Breast epithelium (tissue), 4 donors: ENCODE measurements at places on chromosomes 13 and 19. TPM values are rescaled to one million over a fixed set of nuclear protein-coding genes. Genes with fewer than 3 reads are reported as not detected.

The LSR gene
- 3.7 TPM for total RNA-seq

The KLHL1 gene
- not detected for total RNA-seq

The CCDC97 gene
- 15.4 TPM for total RNA-seq

The CGB1 gene
- not detected for total RNA-seq

The C5AR2 gene
- 6.6 TPM for total RNA-seq

The OR10H1 gene
- total RNA-seq, result not detected

The CD79A gene
- total RNA-seq, result 2.9 TPM

The CLEC17A gene
- not detected for total RNA-seq

The SPACA4 gene
- total RNA-seq, result not detected

The ZNF665 gene
- total RNA-seq, result 5.8 TPM

The DMRTC2 gene
- total RNA-seq, result not detected

The TRPM4 gene
- total RNA-seq, result 13.1 TPM

The A1BG gene
- 40.6 TPM for total RNA-seq

- no peaks in the 10 kb centered on the region for H3K27me3 ChIP-seq
- no peaks in the 10 kb centered on the region for H3K4me1 ChIP-seq
- H3K36me3 ChIP-seq, result no peaks in the 10 kb centered on the region
- no peak for DNase-seq
- no peak overlapping the region for H3K4me3 ChIP-seq
Measured at GRCh38 chr19:16620018-16620417, 8.0 kb downstream of the MED26 start.

GRCh38 chr19:44757057-44757734 lies 8.7 kb downstream of the BCL3 start:
- peak overlapping the region; percentile 40 for H3K4me3 ChIP-seq
- peak overlapping the region; percentile 86 for H3K27ac ChIP-seq
- H3K4me1 ChIP-seq, result peaks cover 23% of the 10 kb centered on the region

- DNase-seq, result no peak
- H3K36me3 ChIP-seq, result peaks cover 4% of the 10 kb centered on the region
- peak overlapping the region; percentile 52 for H3K27ac ChIP-seq
- H3K4me1 ChIP-seq, result peaks cover 2% of the 10 kb centered on the region
Measured at GRCh38 chr19:35750167-35750566, 1.8 kb downstream of the LIN37 start.

DNA sequence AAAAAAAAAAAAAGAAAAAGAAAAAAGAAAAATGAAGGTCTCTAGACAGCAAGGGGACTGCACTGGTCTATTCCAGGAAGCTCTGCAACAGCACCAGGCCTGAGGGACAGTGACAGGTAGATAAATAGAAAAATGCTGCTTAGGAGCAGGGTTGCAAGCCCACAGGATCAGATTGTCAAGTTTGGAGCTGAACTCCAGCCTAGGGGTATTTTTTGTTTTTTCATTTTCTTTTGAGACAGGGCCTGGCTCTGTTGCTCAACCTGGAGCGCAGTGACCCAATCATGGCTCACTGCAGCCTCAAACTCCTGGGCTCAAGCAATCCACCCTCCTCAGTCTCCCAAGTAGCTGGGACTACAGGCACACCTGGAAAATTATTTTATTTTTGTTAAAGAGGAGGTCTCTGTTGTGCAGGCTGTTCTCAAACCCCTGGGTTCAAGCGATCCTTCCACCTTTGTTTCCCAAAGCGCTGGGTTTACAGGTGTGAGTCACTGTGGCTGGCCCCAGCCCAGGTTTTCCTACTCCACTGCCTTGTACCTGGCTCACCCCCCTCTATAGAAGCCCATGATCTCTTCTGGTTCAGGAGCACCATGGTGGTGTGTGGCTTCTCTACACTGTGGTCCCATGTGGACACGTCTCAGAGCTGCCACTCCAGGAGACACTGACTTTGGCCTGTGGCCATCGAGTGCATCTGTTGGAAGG lies 23.9 kb downstream of the POP4 start:
- no peaks in the 10 kb centered on the region for H3K27me3 ChIP-seq
- H3K36me3 ChIP-seq, result no peaks in the 10 kb centered on the region
- H3K4me3 ChIP-seq, result no peak overlapping the region
- no peak for DNase-seq
- H3K27ac ChIP-seq, result no peak overlapping the region

- no peaks in the 10 kb centered on the region for H3K36me3 ChIP-seq
- no peaks in the 10 kb centered on the region for H3K27me3 ChIP-seq
- no peak overlapping the region for H3K4me3 ChIP-seq
- no peak overlapping the region for H3K27ac ChIP-seq
- DNase-seq, result no peak
Measured at GRCh38 chr13:104160536-104160935, 1094.3 kb upstream of the SLC10A2 start.

DNA sequence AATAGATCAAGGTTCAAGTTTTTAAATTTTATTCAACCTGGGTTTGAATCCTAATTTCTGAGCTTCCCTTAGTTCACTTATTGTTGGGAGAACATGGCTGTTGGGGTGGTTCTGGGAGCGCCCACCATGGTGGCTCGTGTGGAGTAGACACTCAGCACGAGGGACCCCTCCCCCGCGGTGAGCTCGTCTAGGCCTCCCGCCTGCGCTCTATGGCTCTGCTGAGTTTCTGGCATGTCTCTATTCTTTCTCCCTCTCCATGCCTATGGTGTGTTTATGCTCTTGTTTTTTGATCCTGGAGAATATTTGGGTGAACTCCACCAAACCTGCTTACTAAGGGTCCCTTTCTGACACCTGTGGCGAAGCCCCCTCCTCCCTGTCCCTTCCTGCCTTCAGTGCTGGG lies 1.6 kb upstream of the EPN1 start:
- H3K36me3 ChIP-seq, result peaks cover 15% of the 10 kb centered on the region
- H3K27ac ChIP-seq, result no peak overlapping the region
- no peak for DNase-seq
- no peaks in the 10 kb centered on the region for H3K27me3 ChIP-seq

- no peaks in the 10 kb centered on the region for H3K4me1 ChIP-seq
- no peaks in the 10 kb centered on the region for H3K36me3 ChIP-seq
- no peak for DNase-seq
- no peak overlapping the region for H3K4me3 ChIP-seq
Measured at GRCh38 chr19:30848636-30849425, 476.6 kb downstream of the ZNF536 start.

- H3K4me3 ChIP-seq, result no peak overlapping the region
- peaks cover 3% of the 10 kb centered on the region for H3K36me3 ChIP-seq
Measured at GRCh38 chr13:48264058-48264457, 31.1 kb downstream of the ITM2B start.

DNA sequence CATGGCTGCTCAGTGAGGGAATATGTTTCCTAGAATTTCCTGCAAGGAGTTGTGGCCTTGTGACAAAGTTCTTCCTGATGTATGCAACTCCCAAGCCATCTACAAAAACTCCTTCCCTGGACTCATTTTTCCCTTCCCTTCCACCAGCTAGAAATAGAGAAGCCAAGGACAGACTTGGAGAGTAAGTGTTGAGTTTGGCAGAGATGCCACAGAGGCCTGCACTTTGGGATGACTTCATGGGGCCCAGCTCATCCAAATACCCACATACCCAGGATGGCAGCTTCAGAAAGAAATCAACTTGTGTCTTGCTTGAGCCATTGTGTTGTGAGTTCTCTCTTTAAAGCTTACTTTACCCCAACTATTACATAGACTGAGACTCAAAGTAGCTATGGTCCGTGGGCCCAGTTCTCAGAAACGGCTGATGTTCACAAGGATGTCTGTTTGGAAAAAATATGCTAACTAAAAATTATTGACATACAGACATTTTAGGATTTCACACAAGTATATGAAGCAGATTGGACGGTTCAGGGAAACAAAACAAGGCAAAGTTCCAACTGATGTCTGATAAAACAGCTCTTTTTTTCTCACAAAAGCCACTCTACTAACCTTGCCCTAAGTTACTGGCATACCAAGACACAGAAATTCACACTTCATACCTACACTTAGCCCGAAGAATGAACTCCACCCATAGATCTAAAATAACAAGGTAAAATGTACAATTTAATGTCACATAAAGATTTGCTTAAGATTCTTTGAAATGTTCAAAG lies 107.9 kb downstream of the NALCN start:
- no peak for DNase-seq
- no peaks in the 10 kb centered on the region for H3K36me3 ChIP-seq
- H3K27ac ChIP-seq, result peak overlapping the region; percentile 1
- H3K4me1 ChIP-seq, result no peaks in the 10 kb centered on the region

GRCh38 chr19:46412650-46413261 lies 608 bp downstream of the CCDC8 start:
- H3K27me3 ChIP-seq, result no peaks in the 10 kb centered on the region
- no peaks in the 10 kb centered on the region for H3K36me3 ChIP-seq
- peak overlapping the region; percentile 75 for H3K27ac ChIP-seq
- H3K4me3 ChIP-seq, result peak overlapping the region; percentile 74
- no peak for DNase-seq
- H3K4me1 ChIP-seq, result no peaks in the 10 kb centered on the region

- H3K4me3 ChIP-seq, result no peak overlapping the region
- H3K4me1 ChIP-seq, result no peaks in the 10 kb centered on the region
- no peaks in the 10 kb centered on the region for H3K27me3 ChIP-seq
- no peaks in the 10 kb centered on the region for H3K36me3 ChIP-seq
- no peak for DNase-seq
Measured at GRCh38 chr19:45955905-45956608, 17.6 kb downstream of the NOVA2 start.

GRCh38 chr13:27933118-27933517 lies 13.3 kb downstream of the PDX1 start:
- H3K4me3 ChIP-seq, result no peak overlapping the region
- no peaks in the 10 kb centered on the region for H3K4me1 ChIP-seq
- no peak overlapping the region for H3K27ac ChIP-seq
- no peak for DNase-seq
- no peaks in the 10 kb centered on the region for H3K27me3 ChIP-seq
- H3K36me3 ChIP-seq, result no peaks in the 10 kb centered on the region

- H3K4me1 ChIP-seq, result no peaks in the 10 kb centered on the region
- H3K27me3 ChIP-seq, result no peaks in the 10 kb centered on the region
- H3K27ac ChIP-seq, result peak overlapping the region; percentile 90
- peak overlapping the region; percentile 95 for H3K4me3 ChIP-seq
- H3K36me3 ChIP-seq, result no peaks in the 10 kb centered on the region
Measured at GRCh38 chr13:33349986-33350826, 64.7 kb upstream of the STARD13 start.

DNA sequence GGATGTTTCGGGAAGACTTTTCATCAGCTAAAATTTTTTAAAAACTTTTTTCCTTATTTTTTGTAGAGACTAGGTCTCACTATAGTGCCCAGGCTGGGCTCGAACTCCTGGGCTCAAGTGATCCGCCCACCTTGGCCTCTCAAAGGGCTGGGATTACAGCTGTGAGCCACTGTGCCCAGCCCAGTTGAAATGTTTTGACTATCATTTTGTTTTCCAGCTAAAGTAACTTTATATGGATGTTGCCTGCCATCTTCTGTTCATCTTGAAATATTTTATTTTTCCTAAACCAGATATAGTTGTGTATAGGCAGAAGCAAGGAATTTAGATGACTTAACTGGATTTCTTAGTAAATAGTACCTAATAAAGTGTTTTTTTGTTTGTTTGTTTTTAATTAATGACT lies 7.0 kb downstream of the CAB39L start:
- H3K36me3 ChIP-seq, result peaks cover 3% of the 10 kb centered on the region
- no peak overlapping the region for H3K27ac ChIP-seq
- H3K27me3 ChIP-seq, result no peaks in the 10 kb centered on the region

GRCh38 chr13:63042686-63043085 lies 1627.0 kb upstream of the PCDH20 start:
- no peak overlapping the region for H3K4me3 ChIP-seq
- H3K4me1 ChIP-seq, result no peaks in the 10 kb centered on the region
- no peak overlapping the region for H3K27ac ChIP-seq
- no peaks in the 10 kb centered on the region for H3K27me3 ChIP-seq

GRCh38 chr13:23551213-23552008 lies 18.8 kb upstream of the TNFRSF19 start:
- no peaks in the 10 kb centered on the region for H3K36me3 ChIP-seq
- no peak overlapping the region for H3K4me3 ChIP-seq
- no peaks in the 10 kb centered on the region for H3K27me3 ChIP-seq
- H3K27ac ChIP-seq, result no peak overlapping the region
- H3K4me1 ChIP-seq, result no peaks in the 10 kb centered on the region
- DNase-seq, result no peak

- no peaks in the 10 kb centered on the region for H3K4me1 ChIP-seq
- H3K4me3 ChIP-seq, result peak overlapping the region; percentile 0
- H3K27me3 ChIP-seq, result no peaks in the 10 kb centered on the region
- H3K36me3 ChIP-seq, result no peaks in the 10 kb centered on the region
Measured at GRCh38 chr13:44305917-44306370, 67.7 kb upstream of the SERP2 start.

DNA sequence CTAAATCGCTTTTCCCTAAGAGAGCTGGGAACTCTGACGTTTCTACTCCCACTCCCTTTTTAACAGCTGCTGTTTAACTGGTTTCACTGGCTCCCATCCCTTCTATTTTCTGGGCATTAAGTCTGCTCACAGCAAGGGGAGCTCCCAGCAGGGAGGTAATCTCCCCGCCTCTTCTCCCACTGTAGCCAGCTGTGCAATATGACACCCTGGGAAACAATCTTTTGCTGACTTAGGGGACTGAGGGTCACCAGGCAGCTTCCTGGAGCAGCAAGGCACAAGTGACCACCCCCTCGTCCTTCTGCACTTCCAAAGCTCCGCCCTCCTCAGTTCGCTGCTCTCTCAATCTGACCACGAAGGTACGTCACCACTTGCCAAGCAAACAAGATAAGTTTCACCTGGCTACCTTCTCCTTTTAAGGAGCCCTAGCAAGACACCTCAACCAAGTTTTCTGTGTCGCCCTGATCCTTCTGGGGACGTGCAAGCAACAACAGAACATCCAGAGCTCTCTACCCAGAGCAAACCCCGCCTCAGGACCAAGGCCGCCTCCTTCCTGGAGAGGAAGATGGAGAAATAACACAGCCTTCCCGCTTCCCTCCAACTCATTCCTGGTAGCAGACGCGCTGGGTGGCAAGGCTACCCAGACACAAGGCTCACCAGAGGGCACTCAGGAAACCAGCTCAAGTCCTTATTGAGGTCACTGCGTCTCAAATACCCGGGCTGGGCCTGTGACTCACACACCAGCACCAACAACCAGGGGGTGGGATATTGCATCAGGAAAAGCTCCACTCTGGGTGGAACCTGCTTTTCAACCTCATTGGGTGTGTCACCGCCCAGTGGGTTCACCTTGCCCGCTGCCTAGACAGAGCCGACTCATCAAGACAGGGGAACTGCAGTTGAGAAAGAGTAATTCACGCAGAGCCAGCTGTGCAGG lies 92.4 kb downstream of the STK24 start:
- DNase-seq, result peak; percentile 89
- H3K4me1 ChIP-seq, result peaks cover 23% of the 10 kb centered on the region
- H3K36me3 ChIP-seq, result no peaks in the 10 kb centered on the region
- no peak overlapping the region for H3K4me3 ChIP-seq
- no peaks in the 10 kb centered on the region for H3K27me3 ChIP-seq
- peak overlapping the region; percentile 78 for H3K27ac ChIP-seq
